ENCODE measurements at places on chromosomes 11 and 22. TPM values are rescaled to one million over a fixed set of nuclear protein-coding genes. Genes with fewer than 3 reads are reported as not detected.

IRAG1 gene
- polyA plus RNA-seq = 3.7 TPM

C22orf15 gene
- polyA plus RNA-seq = 0.42 TPM

ELFN2 gene
- polyA plus RNA-seq = 2.2 TPM

SEC14L2 gene
- 1.8 TPM for polyA plus RNA-seq

MUC15 gene
- polyA plus RNA-seq = not detected

DNA sequence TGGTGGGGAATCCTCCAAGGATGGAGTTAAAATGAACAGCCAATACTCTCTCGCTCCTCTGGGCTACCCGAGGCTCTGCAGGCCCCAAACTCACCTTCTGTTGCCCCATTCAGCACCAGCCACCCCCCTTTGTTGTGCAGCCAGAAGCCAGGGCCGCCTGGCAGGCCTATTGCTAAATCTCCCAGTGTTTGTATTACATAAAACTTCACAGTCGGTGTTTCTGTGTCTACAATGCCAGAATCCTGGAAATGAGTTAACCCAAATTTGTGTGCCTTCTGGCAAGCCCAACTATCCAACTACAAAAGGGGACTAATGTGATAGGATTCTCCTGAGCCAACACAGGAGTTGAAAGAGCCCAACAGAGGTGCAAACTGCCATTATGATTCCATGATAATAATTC, 9.3 kb downstream of the KCNJ5 start:
- no peak for DNase-seq

DNA sequence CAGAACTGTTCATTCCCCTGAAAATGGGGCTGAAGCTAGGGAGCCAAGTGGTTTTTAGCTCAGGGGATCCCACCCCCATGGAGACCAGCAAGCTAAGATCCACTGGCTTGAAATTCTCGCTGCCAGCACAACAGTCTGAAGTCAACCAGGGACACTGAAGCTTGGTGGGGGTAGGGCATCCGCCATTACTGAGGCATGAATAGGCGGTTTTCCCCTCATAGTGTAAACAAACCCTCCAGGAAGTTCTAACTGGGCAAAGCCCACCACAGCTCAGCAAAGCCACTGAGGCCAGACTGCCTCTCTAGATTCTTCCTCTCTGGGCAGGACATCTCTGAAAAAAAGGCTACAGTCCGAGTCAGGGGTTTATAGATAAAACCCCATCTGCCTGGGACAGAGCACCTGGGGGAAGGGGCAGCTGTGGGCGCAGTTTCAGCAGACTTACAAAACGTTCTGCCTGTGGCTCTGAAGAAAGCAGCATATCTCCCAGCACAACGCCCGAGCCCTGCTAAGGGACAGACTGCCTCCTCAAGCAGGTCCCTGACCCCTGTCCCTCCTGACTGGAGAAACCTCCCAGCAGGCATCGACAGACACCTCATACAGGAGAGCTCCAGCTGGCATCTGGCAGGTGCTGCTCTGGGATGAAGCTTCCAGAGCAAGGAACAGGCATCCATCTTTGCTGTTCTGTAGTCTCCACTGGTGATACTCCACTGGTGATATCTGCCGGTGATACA, 32.7 kb downstream of the GAB4 start:
- no peak for DNase-seq

GRCh38 chr11:72446929-72447769, 12.8 kb upstream of the CLPB start:
- DNase-seq = peak; percentile 69

GRCh38 chr11:122202161-122202950, 86.3 kb upstream of the BLID start:
- DNase-seq = peak; percentile 80

DNA sequence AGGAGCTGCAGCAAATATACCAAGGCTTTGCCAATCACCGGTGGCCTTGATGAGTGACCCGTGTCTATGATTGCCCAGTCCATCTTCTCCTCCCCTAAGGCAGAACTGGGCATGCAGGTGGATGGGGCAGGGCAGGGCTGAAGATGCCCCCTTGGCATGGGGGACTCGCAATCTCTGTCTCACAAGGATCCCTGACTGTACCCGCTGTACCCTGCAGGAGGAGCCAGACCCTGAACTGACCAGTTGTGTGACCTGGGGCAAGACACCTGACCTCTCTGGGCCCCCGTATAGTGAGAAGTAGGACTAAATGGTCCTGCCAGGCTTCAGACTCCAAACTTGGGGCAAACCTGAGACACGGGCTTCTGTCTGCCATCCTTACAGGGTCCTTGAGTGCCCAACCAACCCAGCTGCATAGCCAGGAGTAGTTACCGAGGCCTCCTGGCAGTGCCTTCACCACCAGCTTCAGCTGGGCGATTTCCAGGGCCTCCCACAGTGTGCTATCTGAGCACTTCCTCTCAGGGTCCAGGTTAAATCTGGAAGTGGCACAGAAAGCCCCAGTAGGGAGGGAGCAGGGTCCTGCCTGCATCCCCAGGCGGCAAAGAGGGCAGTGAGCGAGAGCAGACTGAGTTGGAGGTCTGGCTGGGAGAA, 6.4 kb upstream of the KCNJ11 start:
- no peak for DNase-seq

DNA sequence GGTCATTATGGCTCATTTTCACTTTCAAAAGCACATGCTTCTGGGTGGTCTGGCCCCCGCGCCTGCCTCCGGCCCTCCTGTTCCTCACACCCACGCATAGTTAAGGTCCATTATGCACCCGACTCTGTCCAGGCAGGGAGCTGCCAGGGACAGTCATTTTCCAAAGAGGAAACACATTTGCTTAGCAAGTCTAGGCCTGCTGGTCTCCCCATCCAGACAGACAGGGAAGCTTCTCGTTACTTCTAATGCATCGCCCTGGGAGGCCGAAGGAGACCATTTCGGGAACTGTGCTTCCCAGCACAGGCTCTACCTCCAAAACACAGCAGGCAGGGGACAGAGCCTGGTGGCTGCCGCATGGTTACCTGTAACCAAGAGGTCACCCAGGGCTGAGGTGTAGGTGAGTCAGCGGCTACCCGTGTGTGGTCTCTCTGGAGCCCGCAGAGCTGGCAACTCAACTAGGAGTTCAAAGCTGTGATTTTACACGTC, 87.1 kb upstream of the SHANK2 start:
- peak; percentile 42 for DNase-seq

DNA sequence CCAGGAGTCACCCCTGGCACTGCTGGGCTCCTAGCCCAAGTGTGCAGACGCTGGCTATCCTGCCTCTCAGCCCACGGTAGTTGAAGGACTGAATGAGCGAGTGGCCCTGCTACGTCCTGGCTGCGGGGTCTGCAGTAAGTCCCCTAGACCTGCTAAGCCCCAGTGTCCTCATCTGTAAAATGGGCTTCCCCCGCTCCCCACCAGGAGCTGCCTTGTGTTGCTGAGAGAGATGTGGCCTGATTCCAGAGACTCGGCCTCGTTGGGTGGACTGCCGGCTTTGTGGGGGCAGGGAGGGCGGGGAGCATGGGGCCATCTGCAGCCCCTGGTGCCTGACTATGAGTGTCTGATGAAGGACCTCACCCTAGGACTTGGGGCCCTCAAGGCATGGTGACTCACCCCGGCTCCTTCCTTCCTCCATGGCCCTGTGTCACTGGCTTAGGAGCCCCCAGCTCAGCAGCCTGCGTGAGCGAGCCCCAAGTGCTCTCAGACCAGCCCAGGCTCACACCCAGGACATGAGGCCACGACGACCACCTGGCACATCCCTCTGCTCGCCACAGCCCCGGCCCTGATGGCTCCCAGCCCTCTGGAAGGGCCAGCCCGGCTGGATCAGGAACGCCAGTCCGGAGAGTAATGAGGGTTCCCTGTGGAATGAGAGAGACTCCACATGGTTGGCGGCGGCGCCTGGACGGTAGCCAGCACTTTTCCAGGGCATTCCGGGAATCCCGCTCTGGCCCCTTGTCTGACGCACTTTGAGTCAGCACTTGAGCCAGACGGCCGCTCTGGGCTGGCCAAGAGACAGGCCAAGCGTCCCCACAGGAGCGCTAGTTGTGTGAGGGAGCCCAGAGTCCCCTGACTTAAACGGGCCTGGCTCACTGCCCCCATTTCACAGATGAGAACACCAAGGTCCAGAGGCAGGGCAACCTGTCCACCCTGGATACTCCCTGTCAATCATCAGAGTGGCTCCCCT, 50.5 kb upstream of the SHISAL1 start:
- peak; percentile 88 for DNase-seq

GRCh38 chr11:130512662-130513061, 64.2 kb downstream of the ADAMTS15 start:
- DNase-seq = no peak

DNA sequence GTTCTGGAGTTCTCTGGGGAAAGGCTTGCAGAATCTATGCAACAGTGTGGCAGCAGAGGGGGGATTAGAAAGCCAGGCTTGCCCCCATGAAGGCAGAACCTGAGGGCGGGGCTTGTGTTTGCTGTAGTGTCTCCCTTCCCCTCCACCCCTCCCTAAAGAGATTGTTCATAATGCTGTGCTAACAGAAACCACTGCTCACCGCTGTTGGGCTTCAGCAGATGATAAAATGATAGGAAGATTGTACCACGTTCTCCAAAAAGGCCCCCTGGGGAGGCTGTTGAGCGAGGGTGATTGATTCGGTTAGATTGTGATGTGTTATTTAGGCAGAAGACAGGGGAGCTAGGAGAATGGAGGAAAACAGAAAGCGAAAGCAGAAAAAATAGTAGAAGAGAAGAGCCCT, 215.2 kb upstream of the NCAM1 start:
- no peak for DNase-seq

DNA sequence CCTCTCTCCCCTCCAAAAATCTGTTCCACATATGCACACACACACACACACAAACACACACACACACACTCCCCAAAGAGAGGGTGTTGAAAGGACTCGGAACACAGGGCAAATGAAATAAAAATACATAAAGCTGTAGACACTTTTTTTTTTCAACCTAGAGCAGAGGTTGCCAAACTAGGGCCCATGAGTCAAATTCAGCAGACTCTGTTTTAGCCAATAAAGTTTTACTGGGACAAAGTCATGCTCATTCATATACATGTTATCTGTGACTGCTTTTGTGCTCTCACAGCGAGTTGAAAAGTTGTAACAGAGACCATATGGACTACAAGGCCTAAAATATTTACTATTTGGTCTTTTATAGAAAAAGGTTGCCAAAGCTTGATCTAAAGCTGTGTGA, 8.9 kb downstream of the IMMP1L start:
- DNase-seq = no peak

DNA sequence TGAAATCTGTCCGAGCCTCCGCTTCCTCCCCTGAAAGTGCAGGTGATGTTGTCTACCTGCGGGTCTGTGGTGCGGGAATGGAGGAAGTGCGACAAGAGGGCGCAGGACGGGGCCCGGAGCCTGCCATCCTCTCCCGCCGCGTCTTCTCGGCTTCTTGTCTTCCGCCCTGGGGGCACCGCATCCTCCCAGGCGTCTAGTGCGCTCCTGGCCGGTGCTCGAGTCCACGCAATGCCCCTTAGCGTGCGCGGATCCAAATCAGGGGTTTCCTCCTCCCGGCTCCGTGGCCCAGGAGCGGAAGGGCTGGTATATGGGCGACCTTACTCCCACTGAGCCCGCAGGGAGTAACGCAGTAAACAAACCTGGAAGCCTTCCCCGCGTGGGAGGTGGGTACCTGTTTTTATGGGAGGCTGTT, 405 bp downstream of the SFI1 start:
- no peak for DNase-seq

- no peak for DNase-seq
These were observed 40.7 kb upstream of the XBP1 start for GRCh38 chr22:28841111-28841510.

GRCh38 chr11:110301032-110301431, 4.6 kb upstream of the RDX start:
- no peak for DNase-seq

DNA sequence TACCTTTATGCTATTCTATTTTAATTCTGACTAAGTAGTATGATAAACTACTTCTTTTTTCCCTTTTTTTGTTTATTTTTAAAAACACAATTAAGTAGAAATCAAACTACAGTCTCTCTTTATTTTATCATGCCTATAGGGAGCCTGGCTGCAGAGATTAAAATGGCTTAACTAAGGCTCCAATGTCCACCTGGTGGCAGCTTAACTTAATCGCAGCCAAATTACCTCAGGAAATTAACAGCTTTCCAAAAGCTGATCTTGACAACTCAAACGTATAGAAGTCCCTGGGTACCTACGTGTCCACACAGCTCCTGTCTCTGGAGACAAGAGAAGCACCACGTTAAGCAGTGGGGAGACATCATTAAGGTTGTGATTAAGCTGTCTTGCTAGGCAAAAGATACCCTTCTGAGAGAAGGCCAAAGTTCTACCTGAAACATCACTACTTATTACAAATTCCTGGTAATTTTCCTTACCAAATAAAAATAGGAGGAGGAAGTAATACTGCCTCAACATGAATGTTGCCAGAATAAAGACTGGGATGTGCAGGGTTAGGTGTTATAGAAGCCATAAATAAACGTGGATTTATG, 63.2 kb upstream of the SNX19 start:
- DNase-seq = peak; percentile 22

GRCh38 chr22:39724857-39725256, 154.3 kb downstream of the CACNA1I start:
- no peak for DNase-seq

- DNase-seq = no peak
These were observed 12.0 kb upstream of the GDPD5 start for GRCh38 chr11:75537740-75538139.

DNA sequence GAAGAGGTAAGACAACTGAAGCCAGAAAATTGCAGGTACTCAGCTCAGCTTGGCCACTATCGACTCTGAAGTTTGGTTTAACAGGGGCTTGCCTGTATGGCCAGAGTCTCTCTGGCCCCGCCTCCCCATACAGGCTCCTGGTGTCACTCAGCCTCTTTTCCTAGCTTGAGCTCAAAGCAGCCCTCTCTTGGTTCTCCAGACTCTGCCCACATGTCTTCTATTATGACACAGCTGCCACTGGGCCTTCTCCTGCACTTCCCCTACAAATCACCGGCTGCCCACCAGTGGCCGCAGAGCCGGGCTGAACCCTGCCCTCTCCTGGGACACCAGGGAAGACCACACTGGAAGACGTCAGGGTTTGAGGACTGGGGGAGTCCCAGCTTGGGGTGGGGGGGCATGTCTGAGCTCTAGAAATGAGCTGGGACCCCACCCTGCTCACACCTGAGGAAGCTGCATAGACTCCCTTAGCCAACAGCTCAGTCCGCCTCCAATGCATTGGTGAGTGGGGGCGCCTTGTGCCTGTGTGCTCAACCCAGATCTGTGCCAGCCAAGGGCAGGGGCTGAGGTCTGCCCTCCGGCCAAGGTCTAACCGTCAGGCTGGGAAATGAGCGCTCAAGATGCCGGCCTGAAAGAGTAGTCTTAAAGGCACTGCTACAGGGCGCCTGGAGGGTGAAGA, 94.4 kb upstream of the LMO1 start:
- DNase-seq = no peak

DNA sequence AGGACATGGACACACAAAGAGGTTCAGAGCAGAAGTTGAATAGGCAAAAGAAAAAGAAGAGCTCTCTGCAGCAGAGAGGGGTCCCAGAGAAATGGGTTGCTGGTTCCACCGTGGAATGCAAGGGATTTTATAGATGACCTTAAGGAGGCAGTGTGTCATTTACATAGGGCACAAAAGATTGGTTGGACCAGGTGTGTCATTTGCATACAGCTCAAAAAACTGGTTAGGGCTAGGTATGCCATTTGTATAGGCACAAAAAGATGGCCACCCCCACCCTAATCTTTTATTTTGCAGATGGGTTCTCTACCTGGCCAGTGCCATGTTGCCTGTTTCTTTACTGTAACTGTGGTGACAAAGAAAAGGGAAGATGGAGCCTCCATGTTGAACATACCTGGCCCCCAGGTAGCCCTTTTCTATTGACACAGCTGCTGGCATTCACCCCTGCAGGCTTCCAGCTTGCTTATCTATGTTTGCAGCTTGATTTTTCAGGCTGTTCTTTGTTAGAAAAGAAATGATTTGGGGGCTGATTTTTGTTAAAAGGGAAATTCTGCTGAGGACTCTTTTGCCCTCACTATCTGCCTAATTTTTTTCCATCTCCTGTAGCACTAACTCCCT, 3.1 kb upstream of the CAVIN3 start:
- DNase-seq = no peak

Measured in muscle of leg (tissue), 16 donors.